ENCODE measurements at places on chromosomes 2 and 18.

DNA sequence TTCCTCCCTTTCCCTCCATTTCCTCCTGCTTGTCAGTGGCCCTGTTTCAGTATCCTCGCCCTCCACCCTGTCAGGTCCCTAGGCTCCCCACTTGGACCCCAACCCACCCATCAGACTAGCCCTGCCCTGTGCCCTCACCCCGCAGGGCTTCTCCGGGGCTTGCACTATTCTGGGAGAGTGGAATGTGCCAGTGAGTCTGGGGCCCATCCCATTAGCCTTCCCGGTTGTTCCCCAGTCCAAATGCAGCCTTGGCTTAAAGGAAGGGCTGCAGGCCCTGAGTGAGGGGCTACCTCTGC is 45.5 kb downstream of the MYO7B start:
- DNase-seq, result no peak

DNA sequence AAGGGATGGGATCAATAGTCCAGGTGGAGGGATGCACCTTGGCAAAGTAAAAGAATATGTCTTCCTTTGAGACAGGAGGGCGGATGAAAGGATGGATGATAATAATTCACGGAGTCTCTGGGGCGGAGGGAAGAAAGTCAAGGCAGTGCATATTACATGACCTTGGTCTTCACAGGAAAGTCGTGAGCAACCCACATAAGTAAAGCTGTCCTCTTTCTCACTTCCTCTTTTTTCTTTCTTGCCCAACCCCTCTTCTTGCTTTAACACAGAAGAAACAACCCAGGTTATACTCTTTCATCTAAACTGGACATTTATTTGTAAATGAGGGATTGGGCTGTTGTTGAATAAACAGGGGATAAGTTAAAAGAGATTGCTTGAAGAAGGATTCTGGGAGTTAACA is 168.7 kb upstream of the SKOR2 start:
- DNase-seq, result no peak

- DNase-seq, result no peak
Observed at GRCh38 chr2:176088048-176088936, 4.2 kb upstream of the HOXD13 start.

GRCh38 chr2:196172951-196173350 is 1.6 kb upstream of the STK17B start:
- no peak for DNase-seq

DNA sequence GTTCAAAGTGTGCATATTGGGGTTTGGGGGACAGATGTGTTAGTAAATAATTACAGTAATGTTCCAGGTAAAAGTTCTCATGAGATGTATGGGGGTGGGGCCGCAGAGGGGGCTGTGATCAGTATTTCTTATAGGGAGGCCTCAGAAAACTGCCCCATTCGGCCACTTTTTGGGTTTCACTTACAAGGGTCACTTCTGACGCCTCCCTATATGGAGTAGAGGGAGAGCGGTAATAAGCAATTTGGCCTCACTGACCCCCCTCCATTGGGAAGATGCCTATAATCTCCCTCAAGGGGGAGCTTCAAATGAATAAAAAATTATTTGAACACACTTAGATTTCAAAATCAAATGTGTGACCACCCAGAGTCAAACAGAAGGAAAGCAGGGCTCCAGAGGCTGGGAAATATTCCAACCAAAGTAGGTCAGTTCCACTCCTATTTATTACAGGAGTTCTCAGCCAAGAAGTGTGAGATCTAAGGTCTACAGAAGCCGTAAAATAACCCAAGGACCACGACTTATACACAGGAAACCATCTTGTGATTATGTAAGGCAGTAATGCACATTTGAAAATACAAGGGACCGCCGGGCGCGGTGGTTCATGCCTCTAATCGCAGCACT is 2.7 kb downstream of the SCTR start:
- DNase-seq, result no peak

DNA sequence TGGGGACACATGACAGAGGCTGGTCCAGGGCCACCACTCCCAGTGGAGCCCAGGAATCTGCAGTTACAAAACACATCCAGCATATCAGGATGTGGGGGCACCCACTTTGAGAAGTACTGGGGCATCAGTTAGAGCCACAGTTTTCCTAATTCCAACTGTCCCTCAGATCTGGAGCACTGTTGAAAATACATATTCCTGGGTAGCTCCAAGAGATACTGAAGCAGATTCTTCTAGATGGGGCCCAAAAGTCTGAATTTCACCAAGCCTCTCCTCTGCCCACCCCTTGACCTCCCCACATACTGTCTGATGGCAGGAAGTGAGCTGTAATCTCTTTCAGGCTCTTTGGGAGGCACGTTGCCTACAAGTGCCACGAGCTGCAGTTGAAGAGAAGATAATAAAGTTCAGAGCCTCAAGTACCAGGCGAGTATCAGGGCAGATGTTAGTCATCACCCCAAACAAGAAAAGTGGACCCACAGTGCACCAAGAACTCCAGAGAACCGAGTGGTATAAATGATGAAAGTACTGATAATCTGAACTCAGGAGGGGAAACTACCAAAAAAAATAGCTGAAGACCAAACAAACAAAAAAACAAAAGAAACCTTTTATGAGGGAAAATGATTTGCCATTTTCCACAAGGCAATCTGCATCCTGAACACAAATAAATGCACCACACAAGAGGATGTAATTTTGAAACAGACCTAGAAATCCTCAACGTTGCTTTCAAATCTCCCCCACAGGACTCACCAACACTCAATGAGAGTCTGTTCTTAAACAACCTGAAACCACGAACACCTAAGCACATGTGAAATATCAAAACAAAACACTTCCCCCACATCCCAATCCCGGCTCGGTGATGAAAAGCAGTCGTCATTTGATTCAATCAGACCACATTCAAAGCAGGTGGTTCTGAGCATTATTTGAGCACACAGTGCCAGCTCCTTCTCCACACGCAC is 98.7 kb downstream of the TCF4 start:
- no peak for DNase-seq

DNA sequence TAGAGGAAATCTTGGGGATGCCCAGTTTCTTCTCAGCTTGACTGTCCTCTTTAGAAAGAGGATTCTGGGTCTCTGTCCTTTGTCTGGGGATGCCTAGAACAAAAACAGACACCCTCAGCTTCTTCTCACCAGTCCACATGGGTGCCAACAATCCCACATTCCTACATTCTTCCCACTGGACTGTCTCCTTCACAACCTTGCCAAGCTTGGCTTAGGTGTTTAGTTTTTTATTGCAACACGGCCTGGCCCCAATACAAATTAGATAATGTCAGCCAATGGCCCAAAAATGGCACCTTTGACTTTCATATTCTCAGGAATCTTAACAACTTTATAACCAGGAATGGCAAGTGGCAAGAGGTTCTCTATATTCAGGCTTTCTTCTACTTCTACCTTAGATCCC is 273.0 kb downstream of the RNF152 start:
- DNase-seq, result no peak

DNA sequence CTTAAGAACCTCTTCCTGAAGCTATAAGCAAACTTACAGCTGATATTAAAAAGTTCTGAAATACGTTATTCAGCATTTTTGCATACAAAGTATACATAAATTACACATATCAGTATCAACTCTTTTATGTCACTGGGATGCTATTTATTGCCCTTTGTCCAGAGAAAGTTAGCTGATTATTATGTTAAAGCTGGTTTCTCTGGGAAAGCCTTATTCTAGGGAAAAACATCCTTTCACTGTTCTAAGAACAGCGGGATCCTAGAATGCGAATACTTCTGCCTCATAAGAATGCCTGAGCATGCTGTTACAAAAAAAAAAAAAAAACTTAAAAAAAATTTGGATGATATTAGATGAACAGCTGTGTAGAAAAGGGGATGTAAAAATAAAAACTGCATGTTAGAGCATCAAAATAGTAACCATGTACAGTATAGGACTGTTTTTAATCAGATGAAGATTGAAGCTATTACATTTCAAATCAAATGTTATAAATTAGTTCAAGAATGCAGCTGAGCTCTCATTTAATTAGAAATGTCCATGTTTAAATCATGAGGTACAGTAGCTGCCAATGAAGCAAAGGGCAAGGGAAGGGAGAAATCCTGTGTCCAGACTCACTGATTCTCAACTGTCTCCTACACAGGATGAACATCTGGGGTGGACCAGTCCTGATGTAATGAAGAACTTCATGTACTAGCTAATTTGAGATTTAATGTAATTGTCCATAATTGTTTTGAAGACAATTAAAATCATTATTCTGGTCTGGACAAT is 8.2 kb downstream of the FTCDNL1 start:
- no peak for DNase-seq

DNA sequence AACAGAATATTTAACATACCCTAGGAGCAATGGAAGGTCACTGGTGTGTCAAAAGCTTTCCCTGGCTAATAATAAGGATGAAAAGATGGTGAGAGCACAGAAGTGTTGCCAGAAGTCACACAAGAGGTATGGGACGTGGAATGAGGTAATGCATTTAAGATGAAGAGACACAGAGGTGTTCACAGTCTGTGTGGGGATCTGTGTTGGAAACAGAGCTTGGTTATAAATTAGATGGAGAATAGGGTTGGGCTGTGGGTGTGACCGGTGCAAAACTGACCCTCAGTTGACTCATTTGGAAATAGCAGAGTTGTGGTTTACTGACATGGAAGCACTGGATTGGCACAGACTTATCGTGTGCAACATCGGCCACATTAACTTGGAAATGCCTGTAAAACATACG is 372.5 kb downstream of the SATB2 start:
- DNase-seq, result no peak

- no peak for DNase-seq
Observed at GRCh38 chr2:181364492-181365170, 92.6 kb upstream of the ITGA4 start.

DNA sequence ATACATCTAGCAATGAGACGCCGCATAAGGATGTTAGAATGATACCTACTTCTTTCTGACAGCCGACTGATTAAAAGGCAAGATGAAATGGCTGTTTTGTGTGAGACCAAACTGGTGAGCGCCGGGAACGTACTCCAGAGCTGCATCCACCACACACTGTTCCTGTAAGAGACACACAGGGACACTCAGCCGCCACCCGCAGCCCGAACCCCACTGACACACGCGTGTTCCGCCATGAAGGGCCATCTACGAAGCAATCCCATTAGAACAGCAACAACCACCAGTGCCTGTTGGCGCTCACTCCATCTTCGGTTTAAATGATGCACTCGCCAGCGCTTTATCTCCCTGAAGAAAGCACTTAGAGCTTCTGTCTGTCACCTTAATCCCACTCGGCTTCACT is 162.3 kb downstream of the LAMA1 start:
- DNase-seq, result no peak

DNA sequence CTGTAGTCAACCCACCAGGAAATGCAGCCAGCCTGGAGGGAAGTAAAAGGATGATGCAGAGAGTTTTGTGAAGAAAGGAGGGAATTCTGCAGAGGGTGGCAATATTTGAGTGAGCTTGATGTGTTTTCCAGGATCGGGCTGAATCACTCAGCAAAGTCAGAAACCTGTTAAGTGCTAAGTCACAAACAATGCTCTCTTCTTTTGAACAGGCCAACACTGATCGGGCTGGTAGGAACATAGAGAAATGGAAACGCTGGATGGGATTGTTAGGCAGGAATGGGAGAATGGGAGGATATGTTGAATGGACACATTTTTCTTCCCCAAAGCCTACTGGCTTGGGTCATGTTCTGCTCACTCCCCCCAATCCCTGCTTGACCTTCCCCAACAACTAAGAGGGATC is 36.6 kb downstream of the KCNS3 start:
- DNase-seq, result no peak

- no peak for DNase-seq
Observed at GRCh38 chr2:104502901-104503300, 351.0 kb upstream of the POU3F3 start.

DNA sequence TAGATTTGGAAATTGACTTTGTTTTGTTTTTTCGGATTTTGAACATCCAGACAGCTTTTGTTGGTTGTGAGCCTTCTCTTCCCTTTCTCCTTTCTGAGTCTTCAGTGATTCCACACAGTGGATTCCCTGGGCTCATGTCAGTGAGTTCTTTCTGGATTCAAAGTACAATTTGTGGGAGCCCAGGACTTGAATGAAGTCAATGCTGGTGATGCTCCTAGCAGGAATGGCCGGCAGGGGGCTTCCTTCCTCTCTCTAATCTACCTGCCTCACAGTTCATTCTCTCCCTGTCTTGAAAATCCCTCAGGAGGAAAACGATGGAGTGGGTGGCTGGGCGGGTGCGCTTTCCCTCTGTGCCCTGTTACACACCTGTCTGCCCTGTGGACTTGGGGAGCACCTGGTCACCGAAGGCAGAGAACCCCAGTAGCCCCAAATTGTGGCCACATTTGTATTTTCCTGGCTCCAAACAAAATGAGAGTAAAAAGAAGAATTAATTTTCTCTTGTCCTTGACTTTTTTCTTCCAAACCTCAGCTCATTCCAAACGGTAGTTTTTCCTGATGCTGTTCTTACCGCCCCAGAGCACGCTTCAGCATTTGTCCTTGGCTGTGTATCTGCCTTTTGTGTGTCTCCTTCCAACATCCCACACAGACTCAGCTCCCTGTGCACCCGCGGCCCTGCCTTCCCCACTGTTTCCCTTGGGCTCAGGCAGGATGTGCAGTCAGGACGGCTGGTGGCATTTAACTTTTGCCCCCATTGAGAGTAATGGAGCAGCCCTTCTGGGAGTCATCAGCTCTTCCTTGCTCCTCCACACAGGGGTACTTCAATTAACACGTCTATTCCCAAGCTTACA is 86.6 kb downstream of the MARCO start:
- DNase-seq, result peak; percentile 7

DNA sequence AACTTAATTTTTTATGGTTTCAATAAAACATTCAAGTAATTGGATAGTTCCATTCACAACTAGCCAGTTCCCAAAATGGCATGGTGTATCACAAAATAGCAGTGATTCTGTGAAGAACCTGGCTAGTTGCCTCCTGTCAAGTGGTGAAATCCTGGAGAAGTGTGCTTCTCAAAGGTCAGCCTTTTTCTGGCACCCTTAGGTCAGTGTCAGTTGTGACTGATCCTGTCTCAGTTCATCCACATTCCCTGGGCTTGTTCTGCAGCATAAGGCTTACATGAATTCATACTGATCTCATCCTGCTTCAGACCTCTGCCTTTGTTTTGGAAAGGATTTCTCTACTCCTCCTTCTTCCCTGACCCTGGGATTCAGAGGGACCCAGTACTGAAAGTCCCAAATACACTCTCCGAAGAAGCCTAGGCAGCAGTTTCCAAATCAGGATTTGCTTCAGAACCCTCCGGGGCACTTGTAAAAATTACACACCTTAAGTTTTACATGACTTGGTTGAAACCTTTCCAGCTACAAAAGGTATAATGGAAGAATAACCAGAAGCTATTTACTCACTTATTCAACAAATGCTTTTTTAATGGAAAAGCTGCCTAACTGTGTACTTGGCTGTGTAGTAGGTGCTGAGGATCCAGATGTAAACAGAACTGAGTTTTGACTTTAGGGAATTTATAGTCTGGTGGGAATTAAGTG is 11.0 kb downstream of the MAP3K20 start:
- no peak for DNase-seq

GRCh38 chr2:158994920-158995676 is 26.7 kb downstream of the TANC1 start:
- no peak for DNase-seq

Data from AG04450 (cell line).